ENCODE measurements at places on chromosomes 6 and 20.

DNA sequence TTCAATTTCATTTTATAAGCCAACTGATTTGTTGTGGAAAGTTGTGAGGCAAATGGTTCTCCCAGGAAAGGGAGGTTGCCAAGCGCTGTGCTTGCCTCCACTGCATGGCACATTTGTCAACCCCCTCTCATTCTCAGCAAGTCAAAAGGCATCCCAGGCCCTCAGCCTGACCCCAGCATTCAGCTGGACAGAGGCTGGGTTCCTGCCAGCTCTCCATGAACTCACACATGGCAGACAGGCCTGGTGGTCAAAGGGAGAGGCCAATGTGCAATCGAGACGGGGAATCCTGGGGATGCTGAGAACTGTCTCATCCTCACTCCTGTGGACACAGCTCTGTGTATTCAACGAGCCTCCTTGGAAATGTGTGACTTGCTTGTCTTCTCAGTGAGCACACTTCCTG, 106.0 kb upstream of the CDH4 start:
- DNase-seq = no peak

DNA sequence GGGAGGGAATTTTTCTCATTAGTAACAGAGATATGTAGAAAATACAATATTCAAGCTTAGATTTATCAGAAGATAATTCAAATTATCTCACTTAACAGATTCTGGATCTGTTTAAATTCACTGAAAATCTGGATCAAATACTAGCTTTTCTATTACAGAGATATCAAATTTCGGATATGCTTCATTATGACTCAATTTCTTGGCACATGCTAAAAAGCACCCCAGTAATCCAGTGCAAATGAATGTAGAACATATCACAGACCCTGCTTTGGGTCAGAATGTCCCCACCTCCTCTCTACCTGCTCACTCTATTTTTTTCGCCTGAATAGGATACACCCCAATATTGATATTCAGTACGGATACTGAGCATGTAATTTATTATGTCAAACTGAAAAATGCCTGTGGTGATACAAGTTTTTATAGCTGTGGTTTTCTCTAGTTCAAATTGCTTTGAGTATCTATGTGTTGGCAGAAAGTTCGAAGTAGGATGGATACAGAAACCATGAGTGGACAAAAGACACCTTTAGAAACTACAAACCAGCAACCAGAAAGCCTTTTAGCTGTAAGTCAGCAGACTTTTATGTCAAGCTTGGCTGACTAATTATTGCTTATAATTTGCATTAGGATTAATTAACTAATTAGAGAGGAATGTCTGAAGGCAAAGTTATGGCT, 290.0 kb downstream of the TFAP2B start:
- DNase-seq = no peak

GRCh38 chr6:99305021-99305554, 44.4 kb downstream of the FAXC start:
- DNase-seq = no peak

DNA sequence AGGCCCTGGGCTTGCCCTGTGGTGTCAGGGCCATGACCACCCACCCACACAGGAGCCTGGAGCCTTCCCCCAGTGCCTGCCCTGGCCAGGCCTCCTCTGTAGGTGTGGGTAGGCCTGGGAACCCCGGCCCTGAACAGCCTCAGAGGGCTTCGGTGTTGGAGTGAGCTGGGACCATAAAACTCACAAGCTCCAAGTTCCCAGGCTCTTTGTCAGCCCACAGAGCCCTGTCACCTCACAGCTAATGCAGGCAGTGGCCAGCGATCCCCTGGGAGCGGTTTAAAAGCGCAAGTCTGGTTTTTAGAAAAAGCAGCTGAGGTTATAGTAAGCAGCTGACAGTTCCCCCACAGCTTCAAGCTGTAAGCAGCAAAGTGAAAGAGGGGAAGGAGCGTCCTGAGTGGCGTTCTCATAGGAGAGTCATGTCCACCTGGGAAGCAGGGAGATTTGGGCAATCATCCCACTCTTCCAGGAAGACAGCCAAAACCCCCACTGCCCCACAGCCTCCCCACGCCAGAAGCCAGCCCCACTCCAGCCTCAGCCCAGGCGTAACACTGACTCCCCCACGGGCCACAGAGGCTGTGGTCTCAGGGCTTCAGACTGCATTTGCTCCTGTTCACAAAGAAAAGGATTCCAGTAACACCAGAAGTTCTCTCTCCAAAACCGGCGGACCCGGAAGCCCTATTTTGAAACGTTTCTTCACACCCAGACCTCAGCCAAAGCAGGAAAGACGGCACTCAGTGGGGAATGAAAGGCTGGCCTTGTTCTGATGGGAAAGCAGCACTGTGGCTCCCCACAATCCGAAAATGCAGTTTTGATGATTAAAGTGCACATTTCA, 34.3 kb upstream of the FOXC1 start:
- DNase-seq = no peak

DNA sequence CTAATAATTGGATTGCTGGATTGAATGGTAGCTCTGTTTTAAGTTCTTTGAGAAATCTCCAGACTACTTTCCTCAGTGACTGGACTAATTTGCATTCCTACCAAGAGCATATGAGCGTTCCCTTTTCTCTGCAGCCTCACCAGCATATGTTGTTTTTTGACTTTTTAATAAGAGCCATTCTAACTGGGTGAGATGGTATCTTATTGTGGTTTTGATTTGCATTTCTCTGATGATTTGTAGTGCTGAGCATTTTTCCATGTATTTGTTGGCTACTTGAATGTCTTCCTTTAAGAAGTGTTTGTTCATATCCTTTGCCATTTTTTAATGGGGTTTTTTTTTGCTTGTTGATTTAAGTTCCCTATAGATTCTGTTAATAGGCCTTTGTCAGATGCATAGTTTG, 94.7 kb upstream of the AHI1 start:
- no peak for DNase-seq

- DNase-seq = no peak
Observed at GRCh38 chr6:57262488-57262887, 40.4 kb upstream of the RAB23 start.

DNA sequence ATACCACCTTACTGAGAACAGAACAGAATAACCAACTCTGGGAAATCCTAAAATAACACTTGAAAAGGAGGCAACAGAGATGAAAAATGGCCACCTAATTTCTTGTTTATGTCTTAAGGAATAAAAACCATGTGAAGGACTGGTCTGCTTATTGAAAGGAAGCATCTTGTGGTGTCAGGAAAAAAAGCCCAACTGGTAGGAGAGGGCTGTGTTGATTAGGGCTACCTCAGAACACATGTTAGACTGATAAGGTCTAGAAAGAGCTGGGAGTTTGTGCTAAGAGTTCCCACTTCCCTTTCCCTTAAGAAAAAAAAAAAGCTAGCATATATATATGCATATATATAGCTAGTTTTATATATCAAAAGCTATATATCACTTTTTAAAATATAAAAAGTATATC, 425.3 kb upstream of the BTBD3 start:
- no peak for DNase-seq

DNA sequence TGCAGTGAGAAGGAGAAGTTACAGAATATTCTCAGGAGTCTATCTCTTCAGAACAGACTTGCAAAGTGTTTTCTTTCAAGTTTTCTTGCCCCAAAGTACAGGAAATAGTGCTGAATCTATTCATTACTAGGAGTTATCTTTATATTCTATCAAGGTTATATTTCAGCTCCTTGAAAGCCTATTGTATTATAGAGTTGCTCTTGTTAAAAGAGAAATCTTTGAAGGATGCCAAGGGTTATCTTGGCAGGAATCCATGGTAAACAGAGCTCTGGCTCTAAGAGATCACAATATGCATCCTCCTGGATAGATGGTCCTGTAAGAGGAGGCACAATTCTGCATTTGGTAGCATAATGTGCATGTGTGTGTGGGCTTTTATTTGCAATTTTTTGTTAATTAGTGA, 21.2 kb upstream of the SNRPB2 start:
- DNase-seq = no peak

DNA sequence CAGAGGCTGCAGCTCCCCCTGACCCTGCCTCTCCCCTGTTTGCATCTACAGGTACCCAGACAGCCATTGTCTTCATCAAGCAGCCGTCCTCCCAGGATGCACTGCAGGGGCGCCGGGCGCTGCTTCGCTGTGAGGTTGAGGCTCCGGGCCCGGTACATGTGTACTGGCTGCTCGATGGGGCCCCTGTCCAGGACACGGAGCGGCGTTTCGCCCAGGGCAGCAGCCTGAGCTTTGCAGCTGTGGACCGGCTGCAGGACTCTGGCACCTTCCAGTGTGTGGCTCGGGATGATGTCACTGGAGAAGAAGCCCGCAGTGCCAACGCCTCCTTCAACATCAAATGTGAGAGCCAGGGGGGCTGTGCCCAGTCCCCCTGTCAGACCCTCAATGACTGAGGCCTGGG, 42.1 kb upstream of the SRF start:
- no peak for DNase-seq

- no peak for DNase-seq
Observed at GRCh38 chr20:5522422-5522821, 205.7 kb upstream of the PROKR2 start.

DNA sequence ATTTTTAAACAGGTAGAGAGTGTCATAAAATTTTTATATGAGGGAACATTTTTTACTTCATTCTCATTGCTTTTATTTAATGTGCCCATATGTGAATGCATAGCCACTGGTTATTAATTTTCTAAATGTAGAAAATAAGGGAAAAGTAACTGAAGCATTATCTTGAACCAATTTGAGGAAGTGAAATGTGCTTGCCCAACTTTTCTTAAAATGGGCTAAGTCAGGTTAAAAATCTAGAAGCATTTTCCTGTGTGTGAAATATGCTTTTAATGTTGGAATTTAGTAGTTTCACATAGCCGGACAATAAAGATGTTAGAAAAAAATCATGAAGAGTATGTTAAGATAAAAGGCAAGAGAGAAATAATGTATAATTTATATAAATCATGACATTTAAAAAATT, 3.8 kb downstream of the SEC23B start:
- DNase-seq = no peak

DNA sequence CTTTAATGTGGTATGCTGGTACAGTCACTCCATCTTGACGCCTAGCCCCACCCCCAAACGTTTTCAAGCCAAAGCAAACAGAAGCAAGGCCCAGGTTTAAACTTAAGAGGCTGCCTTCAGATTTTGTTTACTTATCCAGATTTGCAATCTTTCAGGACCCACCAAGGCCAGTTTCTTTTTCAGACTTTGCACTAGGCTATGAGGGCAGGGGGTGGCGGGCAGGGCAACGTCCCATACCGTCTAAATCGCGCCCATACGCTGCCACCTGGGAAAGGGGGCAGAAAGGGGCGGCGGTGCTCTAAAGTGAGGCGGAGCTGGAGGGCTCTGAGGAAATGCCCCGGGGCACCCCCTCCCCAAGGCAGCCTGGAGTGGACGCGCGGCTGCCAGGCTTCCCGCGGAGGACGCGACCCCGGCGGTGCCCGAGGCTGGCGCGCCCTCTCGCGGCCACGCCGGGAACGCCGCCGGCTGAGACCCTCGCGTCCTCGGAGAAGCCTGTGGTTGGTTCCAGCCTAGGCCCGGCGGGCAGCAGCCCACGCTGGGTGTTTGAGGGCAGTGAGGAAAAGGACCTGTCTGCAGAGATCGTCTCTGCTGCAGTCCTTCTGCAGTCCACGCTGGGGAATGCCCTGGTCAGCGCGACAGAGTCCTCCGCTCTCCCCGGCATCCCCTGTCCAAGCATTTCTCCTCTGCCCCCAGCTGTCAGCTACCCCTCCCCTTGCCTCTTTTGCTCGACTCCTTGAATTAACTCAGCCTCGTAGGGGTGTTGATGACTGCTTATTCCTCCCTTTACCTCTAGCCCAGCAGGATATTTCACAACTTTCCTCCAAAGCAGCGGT, 129.2 kb upstream of the PRND start:
- DNase-seq = peak; percentile 39

- DNase-seq = no peak
Observed at GRCh38 chr6:90947184-90948064, 360.6 kb upstream of the MAP3K7 start.

- no peak for DNase-seq
Observed at GRCh38 chr6:64777941-64778785, 928.9 kb downstream of the EYS start.

DNA sequence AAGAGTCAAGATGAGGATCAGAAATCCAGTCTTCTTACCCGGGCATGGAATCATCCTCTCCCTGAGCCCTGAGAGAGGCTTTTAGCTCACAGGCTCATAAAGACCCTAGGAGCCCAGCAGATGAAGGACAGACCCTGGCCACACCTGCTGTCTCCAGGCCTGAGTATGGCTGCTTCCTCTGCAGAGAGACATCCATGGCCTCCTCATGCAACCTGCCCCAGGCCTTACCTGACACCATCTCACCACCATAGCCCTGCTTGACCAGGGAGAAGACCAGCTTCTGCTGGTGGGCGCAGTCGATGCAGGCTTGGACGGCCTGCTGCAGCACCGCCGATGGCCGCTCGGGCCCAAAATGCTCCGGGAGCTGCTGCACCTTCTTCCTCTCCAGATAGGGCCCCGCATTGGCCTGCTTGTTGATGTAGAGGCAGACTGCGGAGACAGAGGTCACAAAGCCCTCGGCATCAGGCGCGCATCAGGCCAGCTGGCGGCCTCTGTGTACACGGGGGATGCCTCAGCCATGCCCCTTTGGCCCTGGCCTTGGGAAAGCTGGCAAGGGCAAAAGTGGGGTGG, 77.6 kb downstream of the SCML4 start:
- no peak for DNase-seq

DNA sequence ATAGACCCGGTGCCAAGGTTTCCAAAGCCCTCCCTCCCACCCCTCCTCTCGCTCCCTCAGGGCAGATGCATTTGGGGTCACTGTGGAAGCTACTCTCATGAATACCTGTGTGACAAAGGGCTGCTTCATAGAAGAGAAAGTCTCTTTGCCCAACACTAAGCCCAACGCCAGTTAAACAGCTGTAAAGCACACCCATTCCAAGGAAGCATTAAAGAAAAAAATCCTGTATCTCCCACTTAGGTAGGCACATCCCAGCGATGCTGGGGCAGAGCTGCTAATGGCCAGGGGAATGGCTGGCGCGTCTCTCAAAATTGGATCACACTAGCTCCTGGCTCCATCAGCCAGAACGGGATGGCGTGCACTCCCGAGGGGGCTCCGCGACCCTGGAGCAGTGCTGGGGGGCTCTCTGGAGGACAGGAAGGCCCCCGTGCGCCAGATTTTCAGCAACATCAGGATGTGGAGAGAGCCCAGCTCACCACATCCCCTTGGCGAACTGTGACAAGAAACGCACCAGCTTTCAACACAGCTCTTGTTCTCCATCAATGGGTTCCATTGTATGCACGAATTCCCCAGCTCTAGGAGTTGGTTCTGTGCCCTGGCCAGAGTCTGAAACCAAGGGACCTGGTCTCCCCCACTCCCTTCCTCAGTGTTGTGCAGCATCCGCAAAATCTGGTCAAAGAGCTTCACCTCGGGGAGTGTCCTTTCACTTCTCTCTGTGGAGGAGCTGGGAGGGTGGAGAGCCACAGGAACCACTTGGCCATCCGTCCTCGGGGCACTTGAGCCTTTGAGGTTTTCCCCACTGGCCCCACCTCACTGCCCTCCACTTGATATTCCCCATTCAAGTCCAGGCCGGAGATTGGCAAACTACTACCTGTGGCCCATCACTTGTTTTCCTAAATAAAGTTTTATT, 74.1 kb downstream of the TFAP2C start:
- no peak for DNase-seq

- DNase-seq = no peak
Observed at GRCh38 chr6:5174756-5175549, 85.8 kb downstream of the LYRM4 start.

- no peak for DNase-seq
Observed at GRCh38 chr6:127737768-127738167, 160.8 kb downstream of the C6orf58 start.
